Activated CD4-positive, alpha-beta T cell treated with anti-CD3 and anti-CD28 coated beads, Interleukin-2, amount 10 ng/mL, durations not matched to agents 24 days and 14 days (primary cell): ENCODE measurements at places on chromosomes 6 and 20.

DNA sequence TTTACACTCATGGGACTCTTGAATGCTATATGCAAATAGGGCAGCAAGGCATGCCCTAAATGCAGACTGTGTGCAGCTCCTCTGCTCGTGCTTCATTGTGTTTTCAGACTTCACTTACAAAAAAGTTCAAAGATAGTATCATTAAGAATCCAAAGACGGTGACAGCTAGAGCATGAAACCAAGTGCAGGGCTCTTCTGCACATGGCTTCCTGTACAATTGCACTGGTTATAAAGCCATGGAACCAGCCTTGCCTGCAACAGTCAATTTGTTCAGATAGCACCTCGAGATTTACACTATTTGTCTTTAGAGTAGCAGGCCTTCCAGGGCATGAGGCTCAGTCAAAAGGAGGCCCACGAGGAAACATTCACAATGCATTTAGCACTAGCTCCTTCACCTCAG is 35.6 kb downstream of the RFPL4B start:
- H3K4me1 ChIP-seq = no peaks in the 10 kb centered on the region
- peaks cover 12% of the 10 kb centered on the region for H3K27me3 ChIP-seq
- no peak overlapping the region for H3K27ac ChIP-seq

DNA sequence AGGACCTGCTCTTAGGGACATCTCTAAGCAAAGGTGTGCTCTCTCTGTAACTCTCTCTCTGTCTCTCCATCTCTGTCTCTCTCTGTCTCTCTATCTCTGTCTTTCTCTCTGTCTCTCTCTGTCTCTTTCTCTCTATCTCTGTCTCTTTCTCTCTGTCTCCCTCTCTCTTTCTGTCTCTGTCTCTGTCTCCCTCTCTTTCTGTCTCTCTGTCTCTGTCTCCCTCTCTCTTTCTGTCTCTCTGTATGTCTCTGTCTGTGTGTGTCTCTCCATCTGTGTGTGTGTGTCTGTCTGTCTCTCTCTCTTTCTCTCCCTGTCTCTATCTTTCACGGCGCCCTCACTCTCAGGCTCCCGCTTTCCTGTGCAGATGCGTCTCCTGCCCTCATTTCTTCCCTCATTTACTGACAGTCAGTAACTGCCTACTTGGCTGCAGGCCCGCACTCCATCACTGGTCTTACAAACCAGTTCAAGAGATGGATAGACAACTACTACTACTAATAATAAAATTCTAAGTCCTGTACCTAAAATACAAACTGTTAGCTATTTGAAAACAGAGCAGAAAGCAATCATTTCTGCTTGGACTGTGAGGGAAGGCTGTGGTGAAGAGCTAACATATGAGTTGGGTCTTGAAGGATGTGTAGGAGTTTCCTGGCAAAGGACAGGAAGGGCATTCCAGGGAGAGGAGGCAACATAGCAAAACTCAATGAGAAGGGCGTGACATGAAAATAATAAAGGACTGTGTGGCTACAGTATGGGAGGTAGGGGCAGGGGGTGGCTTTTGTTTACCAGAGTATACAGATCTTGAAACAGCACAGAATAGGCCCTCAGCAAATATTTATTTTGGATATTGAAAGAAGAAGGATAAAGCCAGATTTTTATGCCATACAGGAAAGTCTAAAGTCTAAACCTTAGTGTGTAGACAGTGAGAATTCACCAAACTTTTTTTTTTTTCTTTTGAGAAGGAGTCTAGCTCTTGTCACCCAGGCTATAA is 67.8 kb upstream of the TAB2 start:
- no peak for DNase-seq
- H3K4me3 ChIP-seq = peak overlapping the region; percentile 77
- peaks cover 6% of the 10 kb centered on the region for H3K36me3 ChIP-seq
- H3K4me1 ChIP-seq = peaks cover 41% of the 10 kb centered on the region
- no peaks in the 10 kb centered on the region for H3K27me3 ChIP-seq

DNA sequence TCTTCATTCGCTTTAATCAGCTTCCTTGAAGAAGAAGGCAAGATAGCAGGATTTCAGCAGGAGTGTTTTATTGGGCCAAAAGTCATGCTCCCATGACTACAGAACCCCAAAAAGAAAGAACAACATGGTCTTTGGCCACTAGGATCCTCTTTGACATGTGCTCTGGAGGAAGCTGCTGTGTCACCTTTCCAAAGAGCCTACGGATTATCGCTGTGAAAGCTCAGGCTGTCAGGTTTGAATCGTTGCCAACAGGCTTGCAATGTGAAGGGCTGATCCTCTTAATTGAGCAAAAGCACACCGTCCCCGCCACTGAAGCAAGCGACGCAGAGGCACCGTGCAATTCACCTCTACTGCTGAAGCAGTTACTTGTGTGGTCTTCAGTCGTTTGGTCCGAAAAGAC is 29.0 kb downstream of the MYLIP start:
- peaks cover 39% of the 10 kb centered on the region for H3K36me3 ChIP-seq
- DNase-seq = no peak
- no peak overlapping the region for H3K27ac ChIP-seq
- no peaks in the 10 kb centered on the region for H3K27me3 ChIP-seq
- no peak overlapping the region for H3K4me3 ChIP-seq

DNA sequence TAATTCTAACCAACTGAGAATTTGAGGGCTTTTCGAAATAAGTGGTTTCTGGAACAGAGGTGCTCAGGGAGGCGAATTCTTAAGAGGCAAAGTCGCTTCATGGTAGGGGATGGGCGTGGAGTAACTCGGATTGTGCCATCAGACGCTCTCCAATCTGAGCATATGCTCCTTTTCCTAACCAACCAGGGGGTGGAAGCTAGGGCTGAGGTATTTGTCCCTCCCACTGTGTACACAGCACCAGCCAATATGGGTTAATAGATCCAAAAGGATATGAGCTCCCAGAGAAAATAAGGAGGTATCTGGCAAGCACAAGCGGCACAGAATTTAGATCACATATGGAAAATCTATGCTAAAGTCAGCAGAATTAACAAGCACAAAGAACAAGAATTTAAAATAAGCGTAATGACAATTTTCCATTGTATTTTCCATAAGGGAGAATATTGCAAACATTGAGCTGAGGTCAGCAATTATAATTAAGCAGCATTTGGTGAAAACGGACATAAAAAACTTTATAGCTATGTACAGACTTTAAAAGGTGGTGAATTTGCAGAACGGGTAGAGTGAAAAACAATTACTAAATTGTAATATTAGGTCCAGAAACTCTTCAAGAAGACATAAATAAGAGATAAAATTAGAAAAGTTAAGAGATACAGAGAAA is 55.0 kb upstream of the PHACTR1 start:
- no peak overlapping the region for H3K27ac ChIP-seq
- H3K27me3 ChIP-seq = peaks cover 3% of the 10 kb centered on the region
- H3K4me1 ChIP-seq = no peaks in the 10 kb centered on the region

- H3K27ac ChIP-seq = no peak overlapping the region
- H3K36me3 ChIP-seq = peaks cover 2% of the 10 kb centered on the region
- no peaks in the 10 kb centered on the region for H3K27me3 ChIP-seq
- DNase-seq = no peak
Measured at GRCh38 chr6:143601504-143601903, 76.3 kb upstream of the PHACTR2 start.

- no peaks in the 10 kb centered on the region for H3K27me3 ChIP-seq
- H3K36me3 ChIP-seq = no peaks in the 10 kb centered on the region
- no peak overlapping the region for H3K27ac ChIP-seq
- no peaks in the 10 kb centered on the region for H3K4me1 ChIP-seq
Measured at GRCh38 chr6:165404296-165404695, 94.9 kb upstream of the C6orf118 start.

- peaks cover 3% of the 10 kb centered on the region for H3K4me1 ChIP-seq
- H3K27me3 ChIP-seq = no peaks in the 10 kb centered on the region
- no peak overlapping the region for H3K4me3 ChIP-seq
- DNase-seq = no peak
- no peak overlapping the region for H3K27ac ChIP-seq
Measured at GRCh38 chr6:19997104-19997503, 159.9 kb downstream of the ID4 start.

GRCh38 chr20:64138276-64138815 is 25.9 kb upstream of the MYT1 start:
- no peaks in the 10 kb centered on the region for H3K36me3 ChIP-seq
- H3K27me3 ChIP-seq = no peaks in the 10 kb centered on the region
- DNase-seq = no peak
- no peak overlapping the region for H3K27ac ChIP-seq
- no peak overlapping the region for H3K4me3 ChIP-seq

DNA sequence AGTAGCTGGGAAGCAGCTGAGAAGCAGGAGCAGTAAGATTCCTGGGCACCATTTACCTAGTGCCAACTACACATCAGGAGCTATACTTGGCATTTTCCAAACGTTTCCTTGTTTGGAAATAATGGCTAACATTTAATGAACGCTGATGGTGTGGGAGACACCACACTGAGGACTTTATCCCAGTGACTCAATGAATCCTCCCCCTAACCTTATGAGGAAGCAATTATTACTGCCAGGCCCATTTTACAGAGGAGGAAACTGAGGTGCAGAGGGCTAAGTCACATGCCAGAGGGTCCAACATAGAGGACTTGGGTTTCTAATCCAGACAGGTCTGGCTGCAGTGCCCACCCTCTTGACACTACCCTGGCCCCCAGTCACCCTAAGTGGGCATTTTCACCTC is 6.1 kb downstream of the PTGIS start:
- no peak for DNase-seq
- peaks cover 44% of the 10 kb centered on the region for H3K36me3 ChIP-seq
- no peak overlapping the region for H3K27ac ChIP-seq
- peaks cover 25% of the 10 kb centered on the region for H3K27me3 ChIP-seq
- H3K4me3 ChIP-seq = no peak overlapping the region
- peaks cover 24% of the 10 kb centered on the region for H3K4me1 ChIP-seq

GRCh38 chr20:57693002-57693582 is 16.7 kb downstream of the PMEPA1 start:
- H3K4me1 ChIP-seq = peaks cover 2% of the 10 kb centered on the region
- peaks cover 5% of the 10 kb centered on the region for H3K27me3 ChIP-seq
- no peak overlapping the region for H3K27ac ChIP-seq
- H3K4me3 ChIP-seq = no peak overlapping the region
- DNase-seq = no peak

- no peaks in the 10 kb centered on the region for H3K36me3 ChIP-seq
- DNase-seq = no peak
- no peaks in the 10 kb centered on the region for H3K4me1 ChIP-seq
- peaks cover 29% of the 10 kb centered on the region for H3K27me3 ChIP-seq
- no peak overlapping the region for H3K4me3 ChIP-seq
Measured at GRCh38 chr6:148934539-148934938, 187.7 kb downstream of the UST start.

GRCh38 chr6:28816339-28816908 is 107.4 kb downstream of the TRIM27 start:
- peaks cover 75% of the 10 kb centered on the region for H3K27me3 ChIP-seq
- DNase-seq = no peak
- H3K27ac ChIP-seq = no peak overlapping the region
- peaks cover 3% of the 10 kb centered on the region for H3K36me3 ChIP-seq

DNA sequence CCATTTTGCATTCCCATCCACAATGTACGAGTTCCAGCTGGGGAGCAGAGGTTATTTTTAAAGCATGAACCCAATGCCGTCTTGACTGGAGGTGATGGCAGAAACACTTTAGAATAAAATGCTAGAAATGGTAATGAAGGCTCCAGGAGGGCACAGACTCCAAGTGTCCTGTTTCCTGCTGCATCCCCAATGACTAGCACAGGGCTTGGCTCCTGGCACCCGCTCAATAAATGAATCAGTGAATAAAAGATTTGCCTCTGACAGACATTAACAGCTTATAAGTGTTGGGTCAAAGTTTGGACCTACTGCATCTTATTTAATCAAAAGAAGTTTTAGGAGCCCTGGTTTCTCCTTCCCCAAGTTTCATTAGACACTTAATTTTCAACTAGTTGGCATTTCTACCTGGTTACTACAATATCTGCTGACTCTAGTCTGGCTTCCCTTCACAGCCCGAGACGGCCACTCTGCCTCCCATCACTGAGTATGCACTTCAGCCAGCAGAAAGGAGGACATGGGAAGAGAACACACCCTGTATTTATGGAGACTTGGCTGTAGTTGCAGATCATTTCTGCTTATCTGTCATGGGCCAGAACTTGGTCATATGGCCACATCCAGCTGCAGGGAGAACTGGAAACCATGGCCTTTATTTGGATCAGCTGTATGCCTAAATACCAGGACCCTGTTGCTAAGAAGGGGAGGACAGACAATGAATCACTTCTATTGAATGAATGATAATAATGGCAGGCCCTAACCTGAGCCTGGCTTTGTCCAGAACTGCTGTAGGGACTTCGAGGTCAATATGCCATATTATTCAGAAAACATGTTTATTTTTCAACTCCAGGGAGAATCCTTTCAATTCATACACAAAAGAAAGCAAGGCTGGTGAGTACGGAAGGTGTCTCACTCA is 63.1 kb downstream of the TTI1 start:
- H3K4me1 ChIP-seq = no peaks in the 10 kb centered on the region
- no peak for DNase-seq
- H3K27ac ChIP-seq = no peak overlapping the region
- H3K4me3 ChIP-seq = no peak overlapping the region

DNA sequence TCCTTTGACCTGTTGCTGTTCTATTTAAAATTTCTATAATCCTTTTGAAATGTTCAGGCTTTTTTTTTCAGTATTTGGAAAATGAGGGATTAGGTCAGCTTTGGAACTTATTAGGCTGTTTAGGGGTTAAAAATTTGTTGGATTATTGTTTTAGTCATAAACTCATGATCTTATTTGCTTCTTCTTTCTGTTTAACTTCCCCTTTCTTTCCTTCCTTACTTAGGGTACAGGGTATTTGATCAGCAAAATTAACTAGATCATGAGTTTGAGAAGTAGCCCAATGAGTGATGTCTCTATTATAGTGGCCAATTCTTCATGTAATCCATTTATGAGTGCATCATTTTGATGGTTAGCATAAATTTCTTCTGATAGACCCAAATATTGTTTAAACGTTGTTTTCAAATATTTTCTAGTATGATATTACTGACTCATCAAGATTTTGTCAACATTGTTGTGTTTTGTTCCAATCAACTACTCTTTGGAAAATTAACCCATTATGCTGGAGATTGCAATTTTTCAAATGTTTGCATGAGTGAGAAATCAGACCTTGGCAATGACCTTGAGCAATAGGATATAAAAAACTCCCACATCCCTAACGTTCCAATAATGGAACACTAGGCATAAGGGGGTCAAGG is 94.4 kb downstream of the OTOR start:
- no peak overlapping the region for H3K27ac ChIP-seq
- no peaks in the 10 kb centered on the region for H3K4me1 ChIP-seq
- no peak for DNase-seq
- no peaks in the 10 kb centered on the region for H3K27me3 ChIP-seq
- H3K36me3 ChIP-seq = no peaks in the 10 kb centered on the region

- H3K27ac ChIP-seq = no peak overlapping the region
- DNase-seq = no peak
- peaks cover 42% of the 10 kb centered on the region for H3K36me3 ChIP-seq
- no peaks in the 10 kb centered on the region for H3K27me3 ChIP-seq
Measured at GRCh38 chr6:96542702-96543101, 20.2 kb upstream of the FHL5 start.
